ENCODE measurements at places on chromosomes 1 and 21.

DNA sequence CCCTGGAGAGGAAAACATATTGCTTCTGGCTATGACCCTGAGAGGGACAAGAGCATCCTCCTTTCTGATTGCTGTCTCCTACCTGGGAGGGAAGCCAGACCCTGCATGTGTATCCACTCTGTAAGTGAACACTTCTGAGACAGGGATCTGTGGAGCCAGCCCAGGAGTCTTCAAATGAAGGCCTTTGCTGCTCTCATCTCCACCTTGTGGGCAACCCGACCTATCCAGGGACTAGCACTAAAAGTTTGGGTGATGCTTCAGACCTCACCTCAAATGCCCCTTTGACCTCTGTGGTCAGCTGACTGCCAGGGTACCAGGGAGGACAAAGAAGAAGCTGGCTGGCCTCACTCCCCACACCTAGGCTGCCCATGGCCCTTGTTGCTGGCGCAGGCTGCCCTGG is 64.7 kb downstream of the KCND3 start:
- no peak for DNase-seq

DNA sequence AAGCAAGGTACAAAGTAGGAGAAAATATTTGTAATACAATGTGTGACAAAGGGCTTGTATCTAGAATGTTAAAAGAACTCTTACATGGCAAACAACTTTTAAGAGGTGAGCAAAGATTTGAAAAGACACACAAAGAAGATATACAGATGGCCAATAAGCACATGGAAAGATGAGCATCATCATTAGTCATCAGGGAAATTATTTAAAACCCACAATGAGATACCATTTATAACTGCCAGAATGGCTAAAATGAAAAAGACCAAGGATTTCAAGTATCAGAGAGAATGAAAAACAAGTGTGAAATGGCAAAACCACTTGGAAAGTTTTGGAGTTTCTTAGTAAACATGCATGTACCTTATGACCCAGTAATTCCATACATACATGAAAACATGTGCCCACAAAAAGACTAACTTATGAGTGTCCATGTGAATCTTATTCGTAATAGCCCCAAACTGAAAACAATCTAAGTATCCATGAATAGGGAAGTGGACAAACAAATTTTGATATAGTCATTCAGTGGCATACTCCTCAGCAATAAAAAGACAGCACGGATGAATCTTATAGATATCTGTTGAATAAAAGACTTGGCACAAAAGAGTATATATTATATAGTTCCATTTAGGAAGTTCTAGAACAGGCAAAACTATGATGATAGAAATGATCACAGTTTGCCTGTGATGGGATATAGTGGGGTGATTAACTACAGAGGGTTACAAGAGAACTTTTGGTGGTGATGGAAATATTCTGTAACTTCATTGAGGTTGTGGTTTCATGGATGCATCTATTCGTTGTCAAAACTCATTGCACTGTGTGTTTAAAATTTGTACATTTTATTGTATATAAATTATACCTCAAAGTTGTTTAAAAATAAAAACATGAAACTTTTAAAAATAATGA is 82.0 kb downstream of the DISP1 start:
- DNase-seq: no peak

DNA sequence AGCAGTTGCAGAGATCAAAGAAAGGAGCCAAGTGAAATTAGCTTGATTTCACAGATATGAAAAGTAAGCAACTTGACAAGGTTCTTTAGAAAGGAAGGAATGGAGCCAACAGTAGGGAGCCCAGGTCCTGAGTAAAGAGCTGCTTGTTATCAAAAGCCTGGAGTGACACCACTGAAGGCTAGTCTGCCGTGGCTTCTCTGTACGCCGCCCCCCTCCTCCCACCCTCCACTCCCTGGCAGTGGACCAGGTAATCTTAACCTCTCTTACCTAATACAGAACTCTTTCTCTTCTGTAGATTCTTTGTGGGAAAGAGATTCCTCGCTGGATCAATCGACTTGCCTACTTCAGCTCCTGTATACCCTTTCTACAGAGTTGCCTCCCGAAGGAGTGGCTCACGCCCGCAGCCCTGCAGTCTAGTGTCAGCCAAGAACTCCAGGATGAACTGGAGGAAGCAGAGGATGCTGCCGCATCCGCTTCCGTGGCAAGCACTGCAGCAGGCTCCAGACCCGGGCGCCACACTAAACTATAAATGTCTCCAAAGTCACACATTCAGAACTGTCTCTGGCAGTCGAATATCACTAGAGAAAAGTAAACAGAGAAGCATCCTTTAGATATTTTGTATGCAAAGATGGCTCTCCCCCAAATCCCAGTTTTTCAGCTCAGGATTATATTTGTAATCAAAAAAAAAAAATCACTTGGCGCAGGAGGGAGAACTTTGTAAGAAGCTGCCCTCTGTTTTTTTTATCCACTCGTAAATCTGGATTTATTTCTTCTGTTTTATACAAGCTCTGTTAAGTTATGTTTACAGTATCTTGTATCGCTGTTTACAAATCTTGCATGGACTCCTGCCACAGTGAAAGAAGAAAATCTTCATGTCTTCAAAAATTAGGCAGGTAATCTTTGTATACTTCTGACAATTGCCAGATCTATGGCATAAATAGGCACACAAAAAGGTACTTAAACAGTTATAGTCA is 52.6 kb downstream of the DESI2 start:
- no peak for DNase-seq

DNA sequence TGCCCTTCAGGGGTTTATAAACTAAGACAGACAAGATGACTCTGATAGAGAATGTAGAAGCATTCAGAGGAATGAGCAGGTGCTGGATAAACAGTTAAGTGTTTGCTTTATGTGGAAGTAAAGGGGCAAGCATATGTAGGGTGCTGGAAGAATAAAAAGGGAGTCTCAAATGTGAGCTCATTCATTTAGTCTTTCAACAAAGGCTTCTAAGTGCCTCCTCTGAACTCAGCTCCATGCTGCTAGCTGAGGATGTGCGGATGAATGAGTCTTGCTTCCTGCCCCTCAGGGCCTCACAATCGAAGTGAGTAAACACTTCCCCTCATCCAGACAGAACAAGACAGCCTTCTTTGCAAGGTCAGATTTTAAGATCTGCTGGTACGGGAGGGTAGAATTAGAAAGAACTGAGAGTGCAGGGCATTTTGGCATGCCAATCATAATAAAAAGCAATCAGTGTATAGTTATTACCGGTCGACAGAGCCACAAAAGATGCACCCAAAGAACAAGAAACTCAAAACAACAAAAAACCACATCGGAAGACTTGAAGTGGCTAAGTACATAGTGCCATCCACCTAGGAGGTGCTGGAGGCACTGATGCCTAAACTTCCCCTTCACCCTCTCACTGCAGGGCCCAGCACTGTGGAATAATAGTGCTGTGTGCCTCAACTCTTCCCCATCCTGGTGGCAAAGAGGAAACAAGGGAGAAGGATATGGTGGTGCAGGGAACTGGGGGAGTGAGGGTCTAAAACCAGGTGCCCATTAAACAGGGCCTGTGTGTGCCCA is 69.8 kb downstream of the TNR start:
- no peak for DNase-seq

GRCh38 chr21:41600116-41600515 is 92.2 kb upstream of the TMPRSS2 start:
- no peak for DNase-seq

DNA sequence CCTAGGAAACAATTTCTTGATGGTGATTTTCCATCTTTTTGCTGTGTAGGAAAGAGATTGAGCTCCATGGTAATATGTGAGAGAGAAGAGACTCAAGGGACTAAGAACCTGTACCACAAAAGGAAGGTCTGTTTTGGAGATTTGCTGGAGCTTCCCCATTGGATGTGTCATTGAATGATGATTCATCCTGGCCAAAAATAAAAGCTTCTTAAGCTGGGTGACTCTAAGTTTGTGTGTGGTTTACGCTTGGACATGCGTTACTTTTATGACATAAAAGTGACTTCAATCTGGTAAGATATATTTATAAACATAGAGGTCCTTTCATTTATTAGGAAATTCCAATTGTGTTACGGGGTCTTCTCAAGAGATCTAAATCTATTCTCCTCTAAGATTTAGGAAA is 17.4 kb upstream of the IL19 start:
- no peak for DNase-seq

DNA sequence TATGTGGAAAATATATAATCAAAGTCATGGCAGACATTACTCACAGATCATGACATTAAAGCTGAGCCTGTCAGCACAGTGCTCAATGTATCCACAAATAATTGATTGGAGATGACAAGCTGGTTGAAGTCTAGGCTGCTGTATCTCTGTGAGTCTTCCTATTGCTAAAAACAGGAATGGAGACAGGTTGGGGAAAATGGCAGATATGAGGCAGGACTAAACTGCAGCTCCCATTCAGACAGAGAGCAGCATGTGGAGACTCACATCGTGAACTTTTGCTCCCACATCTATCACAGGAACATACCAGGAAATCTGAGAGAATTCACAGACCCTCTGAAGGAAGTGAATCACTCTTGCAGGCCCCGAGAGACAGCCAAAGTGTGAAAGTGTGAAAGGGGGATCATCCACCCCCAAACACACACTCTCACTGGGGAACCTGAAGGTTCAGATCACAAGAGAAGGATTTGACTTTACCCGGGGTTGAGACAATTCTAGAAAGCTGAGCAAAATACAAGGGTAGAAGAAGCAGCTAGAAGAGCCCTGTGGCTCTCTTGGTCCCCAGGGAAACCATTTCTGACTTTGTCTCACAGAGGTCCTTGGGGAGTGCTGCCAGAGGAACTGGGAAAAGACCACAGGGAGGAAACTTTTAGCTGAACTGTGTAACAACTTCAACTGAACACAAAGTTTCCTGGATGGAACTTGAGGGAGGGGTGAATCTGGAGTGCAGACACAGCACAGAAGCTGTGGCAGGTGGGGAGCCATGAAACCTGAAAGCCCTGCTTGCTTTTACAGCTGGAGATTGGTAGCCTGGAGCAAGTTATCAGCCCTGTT is 173.4 kb downstream of the S1PR1 start:
- no peak for DNase-seq

DNA sequence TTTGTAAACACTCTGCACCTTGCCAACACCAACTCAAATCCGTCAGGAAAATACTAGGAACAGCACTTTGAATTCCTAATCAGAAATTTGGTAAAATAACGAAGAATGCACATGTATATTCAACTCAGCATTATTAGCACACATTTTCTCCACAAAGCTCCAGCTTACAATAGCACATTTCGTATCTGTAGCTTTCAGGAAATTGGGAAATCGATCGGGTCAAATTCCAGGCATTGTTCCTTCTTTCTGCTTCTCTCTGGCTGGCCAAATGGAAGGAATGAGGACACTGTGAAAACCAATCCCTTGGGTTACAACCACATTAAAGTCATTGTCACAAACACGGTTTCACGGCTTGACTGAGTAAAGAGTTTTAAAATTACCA is 58.6 kb downstream of the NPHP4 start:
- no peak for DNase-seq

DNA sequence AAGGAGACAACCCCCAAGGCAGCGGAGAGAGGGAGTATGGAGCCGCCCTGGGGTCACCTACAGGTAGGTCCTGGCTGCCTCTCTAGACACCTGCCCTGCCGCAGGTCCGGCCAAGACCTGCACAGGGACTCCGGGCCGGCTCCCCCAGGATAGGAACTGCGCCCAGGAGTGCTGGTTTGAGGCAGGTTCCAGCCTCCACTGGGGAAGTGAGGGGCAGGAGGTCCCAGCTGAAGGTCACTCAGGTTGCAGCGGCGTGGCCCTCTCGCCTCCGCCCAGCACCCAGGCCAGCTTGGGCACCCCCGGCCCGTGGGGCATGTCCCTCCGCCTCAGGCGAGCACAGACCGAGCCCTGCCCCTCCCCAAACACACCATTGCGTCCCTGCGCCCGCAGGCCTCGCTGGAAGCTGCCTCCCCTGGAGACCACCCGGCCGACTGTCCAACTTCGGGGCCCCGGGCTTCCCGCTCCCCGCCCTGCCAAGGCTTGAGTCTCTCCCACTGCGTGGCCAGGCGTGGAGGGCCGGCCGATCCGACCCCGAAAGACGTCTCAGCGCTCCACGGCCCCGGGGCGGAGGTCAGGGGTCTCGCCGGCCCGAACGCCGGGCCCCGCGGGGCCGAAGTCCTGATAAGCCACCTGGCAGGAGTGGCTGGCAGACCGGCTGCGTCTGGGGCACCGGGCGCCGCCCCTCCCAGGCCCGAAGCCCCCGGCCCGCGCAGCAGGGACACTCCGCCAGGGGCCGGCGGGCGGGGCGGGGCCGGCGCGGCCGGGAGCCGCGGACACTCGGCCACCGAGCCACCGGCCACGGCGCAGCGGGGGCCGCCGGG is 1.4 kb upstream of the SKI start:
- DNase-seq: no peak

GRCh38 chr1:51583532-51583931 is 33.4 kb upstream of the OSBPL9 start:
- DNase-seq: no peak

Data from GOT3 (cell line).